NCI-H1694 (cell line): ENCODE measurements at places on chromosomes 12 and 14.

- no peak for DNase-seq
These were observed 2.9 kb upstream of the PFDN5 start for GRCh38 chr12:53292426-53292825.

GRCh38 chr14:75495882-75496281, 26.4 kb upstream of the BATF start:
- no peak for DNase-seq

GRCh38 chr12:51460519-51460918, 35.9 kb downstream of the SLC4A8 start:
- no peak for DNase-seq

DNA sequence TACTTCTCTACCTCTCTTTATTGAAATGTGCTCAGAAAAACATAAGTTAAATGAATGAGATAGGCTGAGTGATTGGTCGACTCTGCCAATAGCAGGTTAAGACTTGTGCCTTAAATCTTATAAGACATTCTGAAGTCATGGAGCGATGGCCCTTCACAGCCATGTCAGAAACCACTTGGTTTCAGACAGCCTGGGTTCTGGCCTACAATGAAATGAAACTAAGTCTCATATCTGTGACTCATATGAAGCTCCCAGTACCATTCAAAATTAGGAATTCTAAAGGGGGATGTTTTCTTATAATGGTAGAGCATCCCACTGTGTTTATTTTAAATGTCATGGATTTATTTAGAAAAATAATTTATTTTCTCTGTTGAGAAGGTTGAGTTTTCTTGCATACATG, 42.6 kb downstream of the PLXNC1 start:
- no peak for DNase-seq

DNA sequence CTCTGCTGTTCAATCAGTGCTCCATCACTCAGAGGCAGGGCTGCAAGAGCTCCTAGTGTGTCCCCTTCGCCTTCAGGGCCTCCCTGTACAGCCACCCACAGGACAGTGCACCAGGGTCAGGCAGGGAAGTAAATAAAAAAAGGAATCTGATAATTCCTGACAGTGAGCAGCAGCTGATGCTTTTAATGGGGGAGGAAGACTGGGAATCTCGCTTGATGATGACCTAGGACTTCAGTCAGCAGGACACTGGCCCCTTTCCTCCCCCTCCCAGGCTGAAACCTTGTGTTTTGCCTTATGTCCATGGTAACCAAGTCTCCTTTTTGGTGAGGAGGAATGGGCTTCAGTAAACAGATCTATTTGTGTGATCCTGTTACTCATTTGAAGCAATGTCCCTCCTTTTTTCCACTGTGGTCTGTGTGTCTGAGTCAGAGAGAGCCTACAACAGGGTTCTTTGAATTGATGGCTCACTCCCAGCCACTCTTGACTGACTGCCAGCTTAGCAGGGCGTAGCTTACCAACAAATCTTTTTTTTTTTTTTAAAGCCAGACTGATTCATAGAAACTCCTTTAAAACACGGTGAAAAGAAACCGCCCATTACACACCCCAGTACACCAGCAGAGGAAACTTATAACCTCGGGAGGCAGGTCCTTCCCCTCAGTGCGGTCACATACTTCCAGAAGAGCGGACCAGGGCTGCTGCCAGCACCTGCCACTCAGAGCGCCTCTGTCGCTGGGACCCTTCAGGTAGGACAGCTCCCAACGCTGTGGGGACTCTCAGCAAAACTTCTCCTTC, at the start of gene EMP1:
Gene EMP1 (plus strand): TSS at position 597 of the 792 bp plus-strand sequence. CDS start 14,785 bp downstream, outside the sequence.
- DNase-seq: peak; percentile 55

DNA sequence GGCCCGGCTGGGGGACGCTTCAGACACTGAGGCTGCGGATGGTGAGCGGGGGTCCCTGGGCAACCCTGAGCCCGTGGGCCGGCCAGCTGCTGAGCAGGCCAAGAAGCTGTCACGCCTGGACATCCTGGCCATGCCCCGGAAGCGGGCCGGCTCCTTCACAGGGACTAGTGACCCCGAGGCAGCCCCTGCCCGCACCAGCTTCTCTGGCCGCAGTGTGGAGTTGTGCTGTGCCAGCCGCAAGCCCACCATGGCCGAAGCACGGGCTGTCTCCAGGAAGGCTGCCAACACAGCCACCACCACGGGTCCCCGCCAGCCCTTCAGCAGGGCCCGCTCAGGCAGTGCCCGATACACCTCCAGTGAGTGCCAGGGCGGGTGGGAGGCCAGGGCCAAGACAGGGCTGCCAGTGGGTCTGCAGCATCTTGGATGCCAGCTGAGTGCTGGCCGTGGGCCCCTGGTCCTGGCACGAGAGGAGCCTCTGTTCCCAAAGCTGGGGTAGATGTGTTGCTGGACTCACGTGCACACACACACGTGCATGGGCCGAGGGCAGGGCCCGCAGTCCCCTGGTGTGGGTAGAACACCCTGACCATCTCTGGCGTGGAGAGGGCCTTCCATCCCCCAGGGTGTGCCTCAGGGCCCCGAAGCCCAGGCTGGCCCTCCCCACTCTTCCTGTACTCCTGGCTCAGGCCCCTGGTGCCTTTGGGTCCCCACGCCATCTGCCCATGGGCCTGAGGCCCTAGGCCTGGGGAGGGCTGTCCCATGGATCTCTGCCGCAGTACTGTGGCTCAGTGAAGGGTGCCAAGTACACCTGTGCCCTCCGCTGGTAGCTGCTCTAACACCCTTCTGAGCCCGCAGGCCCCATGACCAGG, 22.8 kb downstream of the CEP170B start:
- no peak for DNase-seq

DNA sequence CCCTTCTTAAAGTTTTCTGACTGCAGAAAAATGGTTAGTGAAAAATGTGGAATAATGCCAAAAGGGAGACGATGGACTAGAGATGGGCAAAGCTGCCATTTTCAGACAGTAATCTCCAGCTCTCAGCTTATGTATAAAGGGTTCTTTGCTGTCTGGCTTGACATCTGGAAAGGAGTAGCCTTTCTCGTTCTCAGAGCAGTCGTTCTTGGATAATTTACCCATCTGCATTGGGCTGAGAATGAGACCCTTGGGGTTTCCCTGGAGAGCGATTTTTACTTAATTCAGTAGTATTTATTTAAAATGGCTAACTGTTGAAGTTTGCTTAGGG, 1.2 kb downstream of the NUDT4 start:
- DNase-seq: no peak

- peak; percentile 7 for DNase-seq
These were observed 736.4 kb upstream of the LRFN5 start for GRCh38 chr14:40870252-40870651.

- DNase-seq: no peak
These were observed 86.9 kb downstream of the TPH2 start for GRCh38 chr12:72025524-72025923.

GRCh38 chr12:57441846-57442427, 7.4 kb downstream of the INHBC start:
- no peak for DNase-seq

GRCh38 chr12:121872546-121873215, 14.0 kb upstream of the HPD start:
- DNase-seq: peak; percentile 21

GRCh38 chr14:51873221-51873893, 12.9 kb downstream of the GNG2 start:
- peak; percentile 60 for DNase-seq
